ENCODE measurements at places on chromosomes 11 and 22.

DNA sequence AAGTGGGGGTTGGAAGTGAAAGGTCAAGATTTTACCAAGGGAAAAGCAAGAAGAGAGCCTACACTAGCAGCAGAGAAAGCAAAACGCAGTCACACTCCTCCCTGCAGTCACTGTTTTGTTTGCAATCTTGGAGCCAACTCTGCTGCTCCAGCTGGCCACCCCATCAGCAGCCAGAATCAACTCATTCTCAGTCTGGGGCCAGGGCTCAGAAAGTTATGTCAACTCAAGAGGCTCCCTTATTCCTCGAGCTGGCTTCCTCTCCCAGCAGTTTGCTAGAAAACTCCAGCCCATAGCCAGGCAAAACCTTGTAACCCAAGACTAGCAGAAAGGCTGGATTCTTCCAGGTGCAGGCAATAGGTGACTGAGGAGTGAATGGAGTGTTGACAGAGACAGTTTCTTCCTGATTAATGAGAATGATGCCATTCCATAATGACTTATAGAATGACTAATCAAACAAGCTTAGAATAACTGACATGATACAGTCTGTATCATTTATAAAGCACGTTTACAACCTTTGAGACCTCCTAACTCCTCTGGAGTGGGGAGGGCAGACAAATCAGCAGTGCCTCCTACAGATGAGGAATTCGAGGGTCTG lies 53.4 kb downstream of the P4HA3 start:
- no peak for DNase-seq

GRCh38 chr22:43317239-43317638 lies 25.9 kb downstream of the SCUBE1 start:
- no peak for DNase-seq

- DNase-seq, result no peak
Measured at GRCh38 chr11:567011-567628, 6.3 kb downstream of the RASSF7 start.

DNA sequence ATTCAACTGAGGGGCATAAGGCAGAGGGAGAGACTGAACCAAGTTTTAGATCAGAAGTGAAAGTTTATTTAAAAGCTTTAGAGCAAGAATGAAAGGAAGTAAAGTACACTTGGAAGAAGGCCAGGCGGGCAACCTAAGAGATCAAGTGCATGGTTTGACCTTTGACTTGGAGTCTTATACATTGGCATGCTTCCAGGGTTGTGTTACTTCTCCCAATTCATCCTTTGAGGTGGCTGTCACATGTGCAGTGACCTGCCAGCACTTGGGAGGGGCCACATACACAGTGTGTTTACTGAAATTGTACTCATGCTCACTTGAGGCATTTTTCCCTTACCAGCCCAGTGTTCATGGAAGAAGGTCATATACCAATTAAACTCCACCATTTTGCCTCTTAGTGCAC lies 30.4 kb downstream of the CYP2R1 start:
- no peak for DNase-seq

GRCh38 chr11:62172294-62172693 lies 17.7 kb upstream of the SCGB1D1 start:
- no peak for DNase-seq

DNA sequence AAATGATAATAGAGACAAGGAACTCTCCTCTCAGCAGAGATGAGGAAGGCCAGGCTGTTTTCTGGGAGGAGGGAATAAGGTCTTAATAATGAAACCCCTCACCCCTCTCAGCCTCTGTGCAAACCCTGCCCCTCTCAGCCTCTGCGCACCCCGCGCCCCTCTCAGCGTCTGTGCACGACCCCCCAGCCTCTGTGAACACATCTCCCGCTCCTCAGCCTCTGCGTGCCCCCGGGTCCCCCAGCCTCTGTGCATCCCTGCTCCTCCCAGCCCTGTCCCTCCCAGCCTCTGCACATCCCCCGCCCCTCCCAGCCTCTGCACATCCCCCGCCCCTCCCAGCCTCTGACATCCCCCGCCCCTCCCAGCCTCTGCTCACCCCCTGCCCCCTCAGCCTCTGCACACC lies 837.8 kb downstream of the TBC1D22A start:
- no peak for DNase-seq

GRCh38 chr11:12149672-12150225 lies 39.4 kb downstream of the MICAL2 start:
- DNase-seq, result no peak

- peak; percentile 74 for DNase-seq
Measured at GRCh38 chr11:12189543-12190235, 79.3 kb downstream of the MICAL2 start.

- no peak for DNase-seq
Measured at GRCh38 chr11:123197711-123198110, 2.7 kb upstream of the CLMP start.

- no peak for DNase-seq
Measured at GRCh38 chr11:124762624-124763155, 600 bp upstream of the ESAM start.

DNA sequence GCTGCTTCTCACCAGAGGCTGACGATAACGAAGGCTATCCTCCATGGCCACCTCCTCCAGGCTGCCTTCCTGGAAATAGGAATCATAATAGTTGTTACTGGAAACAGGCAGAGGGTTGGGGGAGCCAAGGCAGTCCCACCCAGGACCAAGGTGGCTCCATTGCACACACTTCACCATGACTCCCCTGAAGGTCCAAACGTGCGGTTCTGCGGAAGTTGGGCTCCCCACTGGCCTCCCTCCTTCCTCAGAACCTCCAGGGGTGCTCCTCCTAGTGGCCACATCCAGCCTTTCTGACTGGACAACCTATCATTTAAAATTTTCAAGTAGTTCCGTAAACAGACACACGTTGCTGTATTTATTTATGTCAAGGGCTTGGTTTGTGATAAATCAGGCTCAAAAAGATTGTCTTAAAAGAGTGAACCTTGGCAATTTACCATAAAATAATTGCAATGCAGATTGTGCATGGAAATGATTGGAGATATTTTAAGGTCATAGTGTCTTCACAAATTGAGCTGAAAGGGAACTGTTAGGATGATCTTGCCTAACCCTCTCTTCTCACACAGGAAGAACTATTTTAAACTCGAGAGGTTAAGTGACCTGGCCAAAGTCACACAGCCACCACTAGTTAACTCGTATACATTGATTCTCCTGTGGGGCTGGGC lies 1.4 kb upstream of the TCN2 start:
- DNase-seq, result no peak

DNA sequence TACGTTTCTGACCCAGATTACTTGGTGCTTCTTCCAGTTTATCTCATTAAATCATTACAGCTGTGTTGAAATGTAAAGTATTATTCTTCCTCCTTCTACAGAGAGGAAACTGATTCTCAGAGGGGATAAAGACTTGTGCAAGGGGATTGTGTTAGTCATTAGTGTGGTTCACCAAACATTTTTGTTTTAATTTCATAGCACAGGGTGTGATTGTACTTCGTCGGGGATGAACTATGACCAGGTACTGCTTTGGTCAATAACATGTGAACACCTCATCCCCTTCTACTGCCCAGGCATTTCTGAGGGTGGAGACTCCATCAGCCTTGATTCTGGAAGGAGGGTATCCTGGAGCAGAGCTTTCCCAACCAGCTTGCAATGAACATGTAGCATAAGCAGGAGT lies 120.2 kb upstream of the ALX4 start:
- DNase-seq, result no peak

DNA sequence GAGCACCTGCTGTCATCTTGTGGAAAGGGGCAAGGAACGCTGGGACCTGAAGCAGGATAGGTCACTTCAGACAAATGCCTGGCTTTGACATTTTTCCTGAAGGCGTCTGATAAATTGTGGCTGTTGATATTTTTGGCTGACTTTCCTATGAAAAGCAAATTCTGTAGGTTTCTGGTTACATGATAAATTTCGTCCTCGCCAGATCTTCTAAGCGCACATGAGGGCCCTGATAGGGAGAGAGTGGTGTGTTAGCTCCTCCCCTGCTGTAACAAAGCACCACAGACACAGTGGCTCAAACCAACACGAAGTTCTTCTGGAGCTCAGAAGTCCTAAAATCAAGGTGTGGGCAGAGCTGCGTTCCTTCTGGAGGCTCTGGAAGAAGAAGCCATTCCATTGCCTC lies 19.6 kb downstream of the APOL4 start:
- no peak for DNase-seq

DNA sequence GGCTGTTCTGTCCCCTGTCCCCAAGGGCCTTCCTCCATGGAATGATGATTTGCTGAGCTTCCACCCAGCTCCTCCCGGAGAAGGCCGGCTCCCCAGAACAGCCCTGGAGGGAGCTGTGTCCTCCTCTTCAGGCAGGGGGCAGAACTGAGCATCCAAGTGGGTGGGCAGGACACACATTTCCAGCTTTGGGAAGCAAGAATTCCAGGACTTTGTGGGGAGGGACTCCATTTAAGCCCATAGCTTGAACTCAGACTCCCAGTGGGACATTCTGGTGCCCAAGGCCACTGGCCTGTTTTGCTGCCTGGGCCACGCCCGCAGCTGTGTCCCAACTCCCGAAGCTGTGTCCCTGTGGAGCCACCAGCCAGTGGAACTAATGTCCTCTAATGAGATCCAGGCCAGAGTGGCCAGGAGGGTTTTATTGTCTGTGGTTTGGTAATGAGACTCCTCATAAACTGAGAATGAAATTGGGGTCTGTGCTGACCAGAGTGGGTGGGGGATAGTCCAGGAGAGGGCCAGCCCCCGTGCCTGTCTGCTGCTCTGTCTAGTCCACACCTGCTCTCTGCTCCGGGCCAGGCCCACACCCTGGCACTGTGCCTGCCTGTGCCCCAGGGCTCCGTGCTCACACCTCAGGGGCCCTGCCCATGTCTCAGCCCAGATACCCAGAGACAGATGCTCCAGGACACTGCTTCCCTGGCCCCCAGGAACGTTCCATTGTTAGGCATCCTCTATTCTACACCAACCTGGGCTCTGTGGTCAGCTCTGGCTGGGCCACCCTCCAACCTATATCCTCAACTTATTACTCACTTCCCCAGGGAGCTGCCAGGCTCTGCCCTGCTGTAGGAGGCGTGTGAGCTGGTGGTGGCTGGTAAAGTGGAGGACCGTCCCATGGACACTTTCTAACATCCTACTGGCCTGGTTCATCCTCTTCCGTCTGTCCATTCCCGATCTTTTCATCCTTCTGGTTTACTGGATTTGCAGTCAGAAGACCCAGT lies 7.6 kb downstream of the NECTIN1 start:
- no peak for DNase-seq

DNA sequence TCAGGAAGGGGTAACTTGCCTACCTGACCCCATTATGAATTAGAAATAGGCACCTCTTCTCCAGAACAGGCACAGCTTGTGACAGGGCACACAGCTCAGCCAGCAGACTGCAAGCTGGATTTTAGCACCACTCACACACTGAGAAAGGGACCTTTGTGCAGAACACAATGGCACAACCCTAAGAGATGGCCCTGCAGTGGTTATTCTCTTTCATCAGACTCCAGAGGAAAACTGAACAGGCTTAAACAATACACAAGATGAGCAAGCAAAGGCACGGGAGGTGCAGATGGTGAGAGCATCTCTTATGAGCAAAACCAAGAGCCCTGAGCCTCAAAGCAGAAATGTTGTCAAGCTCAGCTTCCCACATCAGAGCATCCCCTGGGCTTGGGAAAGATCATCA lies 93.8 kb upstream of the LRRC55 start:
- DNase-seq, result no peak

- no peak for DNase-seq
Measured at GRCh38 chr11:77267962-77268361, 33.5 kb downstream of the GDPD4 start.

- no peak for DNase-seq
Measured at GRCh38 chr11:20369826-20370225, 6.3 kb downstream of the HTATIP2 start.

GRCh38 chr22:39643311-39644083 lies 72.9 kb downstream of the CACNA1I start:
- DNase-seq, result no peak
